CD4-positive, alpha-beta T cell (primary cell): ENCODE measurements at places on chromosomes 7 and 10. TPM values are rescaled to one million over a fixed set of nuclear protein-coding genes. Genes with fewer than 3 reads are reported as not detected.

Gene PILRA
- 4.6 TPM for total RNA-seq

Gene POLR2J2
- total RNA-seq, result 81.3 TPM

DNA sequence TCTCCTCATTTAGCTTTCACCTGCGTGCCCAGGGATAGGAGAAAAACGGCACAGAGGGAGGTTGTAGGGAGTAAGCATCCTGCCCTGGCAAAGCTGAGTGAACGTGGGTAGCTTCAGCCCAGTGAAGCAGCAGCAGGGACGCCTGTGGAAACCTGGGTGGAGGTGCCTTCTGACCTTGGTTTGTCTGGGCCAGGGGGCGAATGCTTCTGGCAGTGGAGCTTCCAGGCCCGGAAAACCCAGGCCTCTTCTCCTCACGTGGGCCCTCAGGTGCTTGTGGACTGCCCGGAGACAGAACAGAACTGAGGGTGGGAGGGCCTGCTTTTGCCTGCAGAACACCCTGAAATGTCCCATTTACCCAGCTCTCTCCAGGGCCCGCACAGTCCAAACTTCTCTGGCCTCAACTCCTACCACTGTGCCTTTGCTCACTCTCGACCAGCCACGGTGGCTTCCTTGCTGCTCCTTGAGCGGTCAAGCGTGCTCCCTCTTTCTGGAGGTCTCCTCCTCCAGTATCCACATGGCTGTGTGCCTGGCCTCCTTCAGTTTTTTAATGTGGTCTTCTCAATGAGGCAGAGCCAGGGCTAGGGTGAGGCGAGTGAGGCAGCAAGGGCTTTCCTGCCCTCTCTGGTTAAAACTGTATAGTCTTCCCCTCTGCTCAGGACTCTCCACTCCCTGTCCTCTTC is 62.4 kb downstream of the TMEM209 start:
- peaks cover 21% of the 10 kb centered on the region for H3K4me1 ChIP-seq
- no peak overlapping the region for H3K27ac ChIP-seq
- H3K27me3 ChIP-seq, result no peaks in the 10 kb centered on the region
- H3K36me3 ChIP-seq, result peaks cover 2% of the 10 kb centered on the region
- DNase-seq, result no peak
- H3K4me3 ChIP-seq, result no peak overlapping the region

GRCh38 chr7:158811461-158811860 is 17.8 kb downstream of the ESYT2 start:
- no peaks in the 10 kb centered on the region for H3K27me3 ChIP-seq
- peak overlapping the region; percentile 86 for H3K27ac ChIP-seq
- H3K4me3 ChIP-seq, result no peak overlapping the region

DNA sequence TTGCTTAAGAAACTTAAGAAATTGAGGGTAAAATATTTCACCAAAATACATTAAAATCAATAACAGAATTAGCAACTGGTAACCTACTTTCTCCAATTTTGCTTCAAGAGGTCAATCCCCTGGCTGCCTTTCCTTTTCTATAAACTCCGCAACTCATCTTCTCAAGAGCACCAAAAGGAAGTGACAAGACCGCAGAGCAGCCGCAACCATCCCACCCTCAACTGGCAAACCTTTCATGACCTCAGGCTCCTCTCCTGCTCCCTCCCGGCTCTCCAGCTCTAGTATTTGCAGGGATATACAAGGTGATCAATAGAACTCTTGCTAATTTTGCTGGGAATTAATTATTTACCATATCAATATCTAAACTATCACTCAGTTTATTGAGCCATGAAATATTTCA is 88.9 kb downstream of the ATE1 start:
- no peaks in the 10 kb centered on the region for H3K27me3 ChIP-seq
- DNase-seq, result no peak
- H3K4me3 ChIP-seq, result no peak overlapping the region
- H3K36me3 ChIP-seq, result peaks cover 17% of the 10 kb centered on the region
- no peaks in the 10 kb centered on the region for H3K4me1 ChIP-seq
- no peak overlapping the region for H3K27ac ChIP-seq

GRCh38 chr7:2870471-2870931 is 26.4 kb upstream of the GNA12 start:
- no peaks in the 10 kb centered on the region for H3K36me3 ChIP-seq
- peak overlapping the region; percentile 45 for H3K27ac ChIP-seq
- peak; percentile 52 for DNase-seq
- H3K4me3 ChIP-seq, result peak overlapping the region; percentile 58
